Dermis blood vessel endothelial cell (primary cell): ENCODE measurements at places on chromosomes 4 and X.
A peak's percentile ranks its signal among the peaks of the same experiment; 100 is the strongest.

GRCh38 chr4:171130256-171130801 is 682.9 kb upstream of the GALNTL6 start:
- DNase-seq = no peak

DNA sequence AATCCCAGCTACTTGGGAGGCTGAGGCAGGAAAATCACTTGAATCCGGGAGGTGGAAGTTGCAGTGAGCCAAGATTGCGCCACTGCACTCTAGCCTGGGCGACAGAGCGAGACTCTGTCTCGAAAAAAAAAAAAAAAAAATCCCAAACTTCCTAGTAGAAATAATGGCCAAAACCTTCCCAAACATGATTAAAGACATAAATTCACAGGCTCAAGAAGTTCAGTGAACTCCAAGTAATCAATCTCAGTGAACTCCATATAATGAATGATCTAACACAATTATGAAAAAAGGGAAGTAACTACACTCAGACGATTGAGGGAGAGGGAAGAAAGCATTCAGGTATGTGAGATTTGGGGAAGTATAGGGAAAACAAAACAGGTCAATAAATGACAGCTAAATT is 6.5 kb downstream of the FUNDC1 start:
- DNase-seq = no peak

DNA sequence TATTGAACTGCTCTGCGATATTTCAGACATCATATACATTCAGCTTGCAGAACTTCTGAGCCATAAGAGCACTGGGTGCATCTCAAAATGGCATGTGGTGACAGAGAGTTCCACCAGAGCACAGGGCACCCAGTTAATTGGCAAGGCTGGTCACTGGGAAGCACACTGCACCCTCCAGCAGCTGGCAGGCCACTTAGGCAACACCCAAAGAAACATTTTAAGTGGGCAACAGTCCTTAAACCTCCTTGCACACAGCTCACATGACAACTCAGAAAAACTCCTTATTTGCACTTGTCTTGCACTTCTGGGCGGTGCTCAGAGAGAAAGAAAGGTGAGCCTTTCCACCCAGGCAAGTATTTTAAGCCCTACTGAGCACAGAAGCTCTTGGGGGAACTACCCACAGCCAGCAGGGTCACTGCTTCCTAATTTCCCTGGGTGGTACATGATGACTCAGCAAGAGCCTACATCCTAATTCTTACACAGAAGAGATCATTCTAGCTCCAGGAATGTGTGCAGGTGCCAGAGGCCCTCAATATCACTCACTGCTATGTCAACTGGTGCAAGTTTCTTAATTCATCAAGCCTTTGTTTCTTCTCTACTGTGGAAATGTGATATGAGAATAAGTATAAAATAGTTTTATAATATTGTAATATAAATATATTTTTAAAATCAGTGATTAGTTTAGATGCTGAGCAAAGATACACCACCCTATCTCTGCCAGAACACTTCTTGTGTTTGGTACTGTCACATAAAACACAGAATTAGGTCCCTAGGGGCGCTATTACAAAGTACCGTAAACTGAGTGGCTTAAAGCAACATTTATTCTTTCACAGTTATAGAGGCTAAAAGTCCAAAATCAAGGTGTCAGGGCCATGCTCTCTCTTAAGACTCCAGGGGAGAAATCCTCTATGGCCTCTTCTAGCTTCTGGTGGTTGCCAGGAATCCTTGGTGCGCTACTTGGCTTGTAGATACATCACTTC is 155.1 kb upstream of the PPARGC1A start:
- DNase-seq = no peak

DNA sequence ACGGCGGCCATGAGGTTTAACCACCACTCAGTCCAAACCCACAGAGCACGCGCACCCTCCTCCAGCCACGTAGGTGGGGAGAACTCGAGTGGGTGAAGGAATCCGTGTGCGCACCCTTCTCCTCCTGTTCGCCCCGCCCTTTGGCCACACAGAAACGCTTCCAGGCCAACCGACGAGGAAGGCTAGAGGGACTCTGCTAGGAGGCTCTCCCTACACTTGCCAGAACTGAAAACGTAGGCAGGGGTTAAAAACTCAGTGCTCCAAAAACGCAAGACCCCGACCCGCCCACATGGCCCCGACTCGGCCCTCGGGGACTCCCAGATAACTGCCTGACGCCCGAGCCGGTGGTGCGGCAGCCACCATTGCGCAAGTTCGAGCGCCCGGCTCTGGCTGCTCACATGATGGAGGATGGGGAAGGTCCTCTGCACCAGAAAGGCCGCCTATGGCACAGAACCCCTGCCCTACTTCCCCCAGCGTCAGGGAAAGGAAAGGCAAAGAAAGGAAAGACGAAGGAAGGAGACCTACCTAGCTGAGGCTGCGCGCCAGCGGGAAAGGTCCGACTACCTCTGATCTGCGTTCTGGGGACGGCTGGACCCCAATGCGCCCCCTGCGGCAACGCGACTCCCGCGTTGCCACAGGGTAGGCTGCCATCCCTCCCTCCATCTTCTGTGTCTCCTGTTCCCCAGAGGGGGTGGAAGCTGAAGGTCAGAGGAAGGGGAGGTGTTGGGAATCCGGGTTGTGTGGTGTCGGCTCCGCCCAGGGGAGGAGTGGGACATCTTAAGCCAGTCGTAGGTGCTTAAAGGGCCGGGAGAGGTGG is 201.9 kb upstream of the AGTR2 start:
- DNase-seq = no peak

GRCh38 chrX:36160081-36160480 is 240.5 kb downstream of the CFAP47 start:
- no peak for DNase-seq

DNA sequence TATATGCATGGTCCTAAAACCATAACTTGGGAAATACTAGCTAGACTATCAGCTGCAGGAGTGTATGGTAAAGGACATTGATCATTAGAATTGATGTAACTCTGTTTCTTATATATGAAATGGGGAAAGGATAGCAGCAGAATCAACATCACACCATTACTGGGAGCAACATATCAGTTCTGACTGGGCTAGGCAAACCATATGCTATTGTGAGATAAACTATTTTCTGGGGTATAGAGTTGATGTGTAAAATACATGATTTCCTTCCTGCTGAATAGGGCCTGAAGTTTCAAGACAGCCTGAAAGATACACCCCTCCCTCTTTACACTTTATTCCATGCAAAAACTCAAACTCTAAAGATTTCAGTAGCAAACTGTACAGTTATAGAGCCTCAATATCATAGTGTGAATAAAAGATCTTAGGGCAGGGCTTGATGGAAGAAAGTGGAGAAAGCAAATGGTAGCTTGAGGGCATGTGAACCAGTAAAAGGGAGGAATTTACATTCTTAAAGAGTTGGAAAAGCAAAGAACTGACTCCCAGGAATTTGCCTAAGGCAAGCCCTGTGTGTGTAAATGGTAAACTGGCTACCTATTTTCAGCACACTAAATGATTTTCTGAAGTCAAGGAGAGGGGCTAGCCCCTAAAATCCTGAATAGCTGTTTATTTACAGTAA is 404.1 kb downstream of the MAPK10 start:
- DNase-seq = no peak

- no peak for DNase-seq
Observed at GRCh38 chrX:7828594-7828993, 14.4 kb upstream of the VCX start.

- no peak for DNase-seq
Observed at GRCh38 chr4:72169861-72170260, 138.1 kb downstream of the NPFFR2 start.

- DNase-seq = no peak
Observed at GRCh38 chr4:73103799-73104503, 34.4 kb upstream of the COX18 start.

DNA sequence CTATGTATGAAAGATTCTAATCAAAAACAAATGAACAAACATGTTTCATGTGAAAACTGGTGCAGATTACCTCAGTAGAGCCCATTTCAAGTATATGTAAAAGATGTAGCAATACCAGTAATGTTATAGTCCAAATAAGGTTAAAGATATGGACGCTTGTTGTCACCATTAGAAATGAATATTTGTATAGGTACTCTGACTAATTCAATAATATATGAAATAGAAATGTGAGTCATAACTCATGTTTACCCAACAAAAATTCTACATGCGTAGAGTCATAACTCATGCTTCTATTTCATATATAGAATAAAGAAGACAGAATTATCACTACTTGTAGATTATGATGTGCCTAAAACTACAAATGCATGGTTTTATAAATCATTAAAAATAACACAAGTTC is 739.1 kb upstream of the DIAPH2 start:
- no peak for DNase-seq

DNA sequence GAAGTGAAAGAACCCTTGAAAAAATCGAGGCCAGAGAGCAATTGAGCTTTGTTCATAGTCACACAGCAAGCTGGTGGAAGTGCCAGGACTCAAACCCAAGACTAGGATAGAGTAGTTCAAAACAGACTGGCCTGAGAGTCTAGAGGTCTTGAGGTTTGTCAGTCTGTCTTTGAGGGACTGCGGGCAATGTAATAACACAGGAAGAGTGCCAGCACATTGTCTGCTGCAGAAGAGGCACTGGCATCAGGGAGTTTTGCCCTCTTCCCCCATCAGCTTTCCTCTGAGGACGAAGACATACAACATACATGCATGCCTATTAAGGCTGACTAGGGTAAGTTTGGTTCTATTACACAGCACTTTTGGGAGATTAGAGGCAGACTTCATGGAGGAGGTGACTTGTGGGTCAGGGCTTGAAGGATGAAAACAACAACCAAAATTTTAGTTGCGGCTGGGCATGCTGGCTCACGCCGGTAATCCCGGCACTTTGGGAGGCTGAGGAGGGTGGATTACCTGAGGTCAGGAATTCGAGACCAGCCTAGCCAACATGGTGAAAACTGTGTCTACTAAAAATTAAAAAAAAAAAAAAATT is 64.1 kb upstream of the LAS1L start:
- no peak for DNase-seq

- no peak for DNase-seq
Observed at GRCh38 chr4:125390727-125391126, 76.0 kb downstream of the FAT4 start.

DNA sequence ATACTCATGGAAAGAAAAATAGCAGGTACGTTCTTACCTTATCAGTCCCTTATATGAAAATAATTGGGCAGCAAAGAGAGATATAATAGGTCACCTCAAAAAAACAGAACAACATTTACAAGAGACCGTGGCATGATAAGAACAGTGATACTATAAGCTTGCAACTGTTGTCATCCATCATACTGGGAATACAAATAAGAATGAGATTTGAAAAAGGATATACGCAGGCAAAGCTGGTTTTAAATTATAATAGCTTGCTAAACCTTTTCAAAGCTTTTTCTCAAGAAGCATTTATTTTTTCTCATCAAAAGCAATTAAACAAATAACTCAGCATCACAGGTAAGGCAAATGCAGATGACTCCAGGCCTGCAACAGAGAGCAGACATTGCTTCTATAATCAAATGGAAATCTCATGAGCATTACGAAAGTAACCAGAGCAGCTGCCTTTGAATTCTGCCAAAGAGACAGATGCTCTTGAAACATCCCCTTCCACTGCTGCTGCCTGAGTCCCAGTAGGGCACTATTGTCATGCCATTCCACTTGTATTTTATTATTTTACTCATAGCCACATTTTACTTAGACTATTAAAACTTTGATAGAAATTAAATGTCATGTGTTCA is 620.6 kb upstream of the GNPDA2 start:
- no peak for DNase-seq

DNA sequence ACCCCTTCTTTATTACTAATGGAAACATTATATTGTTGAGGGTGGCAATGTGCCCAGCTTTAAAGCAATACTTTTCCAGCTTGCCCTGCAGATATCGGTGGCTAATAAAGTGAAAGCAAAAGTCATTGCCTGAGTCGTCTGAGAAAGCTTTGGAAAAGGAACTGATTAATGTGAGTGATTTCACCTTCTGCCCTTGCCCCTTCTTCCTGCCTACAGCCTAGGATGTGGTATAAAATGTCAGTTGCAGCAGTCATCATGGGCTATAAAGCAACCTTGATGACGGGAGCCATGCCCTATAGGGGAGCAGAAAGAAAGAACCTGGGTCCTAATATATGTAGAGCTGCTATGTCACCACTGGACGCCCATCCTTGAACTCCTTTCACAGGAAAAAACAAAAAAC is 132.4 kb upstream of the USP9X start:
- DNase-seq = peak; percentile 55

- no peak for DNase-seq
Observed at GRCh38 chr4:173405840-173406606, 7.1 kb upstream of the SCRG1 start.

DNA sequence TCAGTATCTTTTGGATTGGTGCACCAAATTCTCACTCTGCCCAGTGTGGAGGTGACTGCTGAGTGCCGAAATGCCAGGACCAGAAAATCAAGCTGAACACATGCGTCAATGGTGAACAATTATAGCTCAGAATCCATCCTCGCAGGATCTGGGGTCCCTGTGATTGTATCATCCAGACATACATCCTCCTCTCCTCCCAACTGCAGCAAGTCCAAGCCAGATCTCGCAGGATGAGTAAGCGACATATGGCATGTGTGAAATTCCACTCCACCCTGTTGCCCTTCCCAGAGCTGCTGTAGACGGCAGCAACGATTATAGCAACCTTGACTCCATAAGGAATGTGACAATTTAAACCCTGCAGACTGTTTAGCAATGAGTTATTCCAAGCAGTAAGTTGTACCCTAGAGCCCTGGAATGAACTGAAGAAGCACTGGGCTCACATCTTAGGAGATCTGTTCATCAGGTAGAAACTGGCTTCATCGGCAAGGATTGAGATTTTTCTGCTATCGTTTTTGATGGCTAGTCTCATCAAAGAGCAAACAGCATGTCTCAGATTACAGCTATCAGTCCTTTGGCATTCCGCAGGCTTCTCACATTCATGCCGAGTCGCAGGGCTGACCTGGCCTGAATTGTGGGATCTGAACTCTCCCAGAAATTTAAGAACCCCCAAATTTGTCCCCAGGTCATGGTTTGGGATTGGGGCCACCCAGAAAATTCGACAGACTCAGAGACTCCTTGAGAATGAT is 35.5 kb upstream of the SORBS2 start:
- DNase-seq = no peak

DNA sequence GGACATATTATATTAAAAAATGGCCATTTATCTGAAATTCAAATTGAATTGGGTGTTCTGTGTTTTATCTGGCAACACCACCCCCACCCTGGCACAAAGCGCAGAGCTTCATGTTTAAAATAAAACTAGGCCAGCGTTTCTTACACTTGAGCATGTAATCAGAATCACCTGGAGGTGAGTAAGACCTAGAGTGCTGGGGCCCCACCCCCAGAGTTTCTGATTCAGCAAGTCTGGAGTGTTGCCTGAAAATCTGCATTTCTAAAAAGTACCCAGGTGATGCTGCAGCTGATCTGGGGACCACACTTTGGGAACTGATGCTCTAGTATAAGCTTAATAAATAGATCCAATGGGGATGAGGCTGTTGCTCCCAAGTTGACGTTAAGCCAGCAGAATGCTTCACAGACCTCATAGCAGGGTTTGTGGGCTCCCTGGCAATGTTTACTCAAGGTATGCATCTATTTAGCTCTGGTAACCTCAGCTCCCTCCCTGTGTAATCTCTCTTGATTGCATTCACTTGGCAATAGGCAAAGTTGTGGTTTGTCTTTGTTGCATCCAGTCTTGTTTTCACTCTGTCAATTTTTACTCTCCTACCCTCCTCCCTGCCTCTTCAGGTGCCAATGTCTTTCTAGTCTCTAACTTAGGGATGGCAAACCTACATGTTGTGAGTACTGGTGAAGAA is 99.8 kb upstream of the TEX13D start:
- no peak for DNase-seq
